ENCODE measurements at places on chromosomes 7 and 10.

GRCh38 chr10:103983367-103983911, 16.5 kb downstream of the SLK start:
- no peak for DNase-seq

DNA sequence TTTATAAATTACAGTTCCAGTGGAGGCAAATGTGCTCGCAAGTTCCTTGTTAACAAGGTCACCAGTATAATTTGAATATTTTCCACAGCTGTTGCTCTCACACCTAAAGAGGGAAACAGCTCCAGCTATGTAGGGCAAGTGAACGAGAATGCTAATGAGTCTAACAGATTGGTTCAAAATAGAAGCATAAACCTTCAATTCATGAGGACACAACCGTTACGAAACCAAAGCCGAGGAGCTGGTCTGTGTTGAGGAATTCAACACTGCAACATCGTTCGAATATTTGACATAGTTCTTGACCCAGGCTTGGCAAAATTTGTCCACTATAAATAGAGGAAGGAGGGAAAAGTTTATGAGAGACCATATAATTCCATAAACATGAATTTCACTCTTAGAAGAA, 161.3 kb downstream of the KLF6 start:
- DNase-seq: peak; percentile 95

DNA sequence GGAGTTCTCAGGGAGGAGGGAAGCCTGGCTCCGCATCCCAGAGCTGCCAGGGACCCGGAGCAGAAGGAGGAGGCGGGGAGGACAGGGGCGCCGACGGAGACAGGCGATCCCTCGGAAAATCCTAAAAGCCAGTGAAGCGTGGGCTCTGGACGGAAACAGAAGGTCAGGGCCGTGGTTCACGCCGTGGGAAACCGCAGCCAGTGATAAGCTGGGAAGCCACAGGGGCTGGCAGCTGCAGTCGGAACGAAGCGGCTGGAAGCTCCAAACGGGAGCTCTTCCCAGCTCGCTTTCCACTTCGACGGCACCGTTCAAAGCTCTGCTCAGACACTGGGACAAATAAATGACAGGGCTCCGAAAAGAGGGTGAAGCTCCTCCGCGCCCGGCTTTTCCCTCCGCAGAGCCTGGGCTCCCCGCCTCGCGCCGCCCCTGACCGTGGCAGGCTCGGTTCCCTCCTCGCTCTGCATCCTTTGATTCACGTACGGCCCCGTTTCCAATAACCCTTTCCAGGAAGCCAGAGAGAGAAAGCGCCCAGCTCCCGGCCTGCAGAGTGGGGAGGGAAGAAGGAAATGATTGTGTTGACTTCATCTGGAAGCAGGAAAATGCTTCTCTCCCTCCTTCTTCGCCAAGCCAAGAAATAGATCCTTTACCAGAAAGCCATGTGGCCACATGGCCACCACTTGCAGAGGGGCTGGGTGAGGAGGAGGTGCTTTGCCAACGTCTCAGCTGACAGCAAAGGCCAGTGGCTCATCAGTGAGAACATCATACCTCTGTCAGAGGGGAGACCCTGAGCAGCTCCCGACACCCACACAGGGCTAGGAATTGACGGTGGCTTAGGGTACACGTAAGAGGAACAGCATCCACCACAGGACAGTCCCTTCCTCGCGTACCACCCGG, 57.4 kb downstream of the ADRB1 start:
- DNase-seq: peak; percentile 58

DNA sequence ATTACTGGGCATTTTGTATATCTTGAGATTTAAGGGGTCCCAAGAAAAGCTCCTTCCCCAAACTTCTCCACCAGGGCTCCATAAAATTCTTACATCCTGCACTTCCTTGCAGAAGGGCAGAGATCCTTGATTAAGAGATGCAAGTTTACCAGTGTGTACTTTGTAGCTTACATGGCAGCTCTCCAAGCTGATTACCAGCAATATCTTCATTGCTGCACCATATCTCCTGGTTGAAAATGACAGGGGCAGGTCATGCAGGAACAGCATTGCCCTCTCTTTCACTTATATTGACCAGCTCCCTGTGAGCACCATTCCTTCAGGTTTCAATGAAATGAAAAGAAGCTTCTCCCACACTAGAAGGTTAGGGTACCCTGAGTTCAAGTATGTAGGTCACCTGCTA, 184.6 kb upstream of the PHYHIPL start:
- no peak for DNase-seq

DNA sequence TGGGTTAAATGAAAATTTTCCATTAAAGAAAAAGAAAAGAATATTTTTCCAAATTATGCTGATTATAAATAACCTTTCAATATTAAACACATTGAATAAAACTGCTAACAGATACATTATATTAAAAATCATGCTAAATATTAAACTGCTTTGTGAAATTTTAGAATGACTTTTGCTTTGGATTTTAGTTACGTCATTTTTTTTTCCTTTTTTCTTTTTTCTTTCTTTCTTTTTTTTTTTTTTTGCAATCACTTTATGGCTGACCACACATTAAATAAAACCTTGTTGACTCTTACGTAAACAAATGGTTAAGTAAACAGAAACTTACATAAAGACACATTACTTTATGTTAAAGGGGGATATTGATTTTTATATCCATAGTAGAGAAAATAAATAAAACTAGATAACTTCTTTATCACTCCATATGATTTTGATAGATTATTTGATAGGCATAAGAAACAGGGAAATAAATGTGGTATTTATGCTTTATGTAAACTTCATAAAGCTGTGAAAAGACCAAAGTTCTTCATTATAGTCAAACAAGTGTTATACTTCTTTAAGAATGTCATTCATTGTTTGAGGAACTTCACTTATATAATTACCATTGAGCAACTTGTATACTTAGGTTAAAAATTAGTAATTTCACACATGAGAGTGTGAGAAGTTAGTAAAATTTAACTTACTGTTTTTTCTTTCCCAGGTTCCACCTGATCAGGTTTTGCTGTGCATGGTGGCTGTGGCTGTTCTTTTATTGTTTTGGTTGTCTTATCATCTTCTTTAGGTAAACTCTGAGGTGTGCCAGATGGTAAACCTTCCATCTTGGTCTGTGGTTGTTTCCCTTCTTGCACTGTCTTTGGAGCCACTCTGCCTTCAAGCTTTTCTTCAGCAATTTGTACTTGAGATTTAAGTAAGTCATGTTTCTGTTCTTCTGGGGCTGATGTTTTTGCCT, 197.3 kb downstream of the PCLO start:
- no peak for DNase-seq

DNA sequence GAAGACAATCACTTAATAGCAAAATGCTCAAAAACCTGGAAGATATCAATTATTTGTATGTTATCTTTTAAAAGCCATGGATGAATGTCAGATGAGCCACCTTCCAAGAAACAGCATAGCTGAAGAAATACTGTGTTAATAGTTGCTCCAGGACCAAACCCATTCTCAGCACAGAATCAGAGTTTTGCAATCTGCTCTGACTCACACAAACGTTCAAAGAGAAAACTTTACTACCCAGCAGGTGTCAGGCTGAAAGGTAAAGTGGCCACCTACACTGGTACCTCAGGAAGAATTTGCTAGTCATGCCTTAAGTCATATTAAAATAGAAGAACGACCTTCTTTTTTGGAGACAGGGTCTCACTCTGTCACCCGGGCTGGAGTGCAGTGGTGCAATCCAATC, 526.5 kb downstream of the PARD3 start:
- peak; percentile 70 for DNase-seq

GRCh38 chr10:32461203-32461602, 15.3 kb downstream of the CCDC7 start:
- no peak for DNase-seq

GRCh38 chr10:69506487-69506833, 55.2 kb downstream of the TSPAN15 start:
- no peak for DNase-seq

DNA sequence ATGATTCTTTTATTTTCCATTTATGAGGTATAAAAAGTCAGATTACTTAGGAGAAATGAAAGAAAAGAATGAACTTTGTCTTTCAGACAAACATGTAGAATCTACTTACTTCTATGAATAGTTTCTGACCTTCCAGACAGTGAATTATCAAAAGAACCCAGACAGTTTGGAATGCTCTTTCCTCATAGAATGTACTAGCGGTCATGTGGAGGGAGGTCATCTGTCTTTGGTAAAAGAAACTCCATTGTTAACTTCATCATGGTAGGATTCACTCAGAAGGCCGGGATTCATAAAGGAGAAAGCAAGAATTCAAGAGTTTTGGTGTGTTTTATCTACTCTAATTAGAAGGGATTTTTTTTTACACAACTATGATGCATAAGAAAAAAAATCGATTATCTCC, 144.8 kb upstream of the ZNF804B start:
- DNase-seq: no peak

DNA sequence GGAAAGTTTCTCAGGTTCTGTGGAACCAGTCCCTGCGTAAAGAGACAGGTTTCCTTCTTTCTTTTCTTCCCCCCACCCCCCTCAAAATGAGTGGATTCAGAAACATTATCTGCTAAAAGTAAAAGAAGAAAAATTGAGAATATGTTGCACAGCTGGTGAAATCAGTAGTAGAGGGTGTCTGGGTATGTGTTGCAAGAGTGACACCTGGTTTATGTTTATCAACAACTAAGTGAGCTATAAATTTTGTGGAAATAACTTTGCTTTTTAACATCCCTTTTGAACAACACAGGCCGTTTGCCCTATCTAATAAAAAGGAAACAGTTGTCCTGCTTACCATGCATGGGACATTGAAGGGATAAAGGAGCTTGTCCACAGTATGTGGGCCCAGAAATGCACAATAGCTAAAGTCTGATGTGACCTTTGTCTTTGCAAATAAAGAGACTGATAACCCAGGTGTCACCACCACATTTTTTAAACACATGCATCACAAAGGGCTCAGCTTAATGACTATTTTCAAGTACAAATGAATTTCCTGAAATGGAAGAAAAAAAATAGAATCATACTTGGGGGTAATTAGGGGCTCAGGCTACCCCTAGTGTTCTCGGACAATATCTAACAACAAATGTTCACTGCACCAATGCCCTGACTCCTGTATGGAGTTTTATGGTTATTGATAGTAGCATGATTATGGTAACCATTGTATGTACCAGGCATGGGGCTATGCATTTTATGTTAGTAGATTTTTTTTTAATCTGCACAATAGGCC, 221.7 kb upstream of the TCF7L2 start:
- no peak for DNase-seq

- DNase-seq: no peak
Measured at GRCh38 chr10:110444004-110444337, 53.7 kb upstream of the DUSP5 start.

DNA sequence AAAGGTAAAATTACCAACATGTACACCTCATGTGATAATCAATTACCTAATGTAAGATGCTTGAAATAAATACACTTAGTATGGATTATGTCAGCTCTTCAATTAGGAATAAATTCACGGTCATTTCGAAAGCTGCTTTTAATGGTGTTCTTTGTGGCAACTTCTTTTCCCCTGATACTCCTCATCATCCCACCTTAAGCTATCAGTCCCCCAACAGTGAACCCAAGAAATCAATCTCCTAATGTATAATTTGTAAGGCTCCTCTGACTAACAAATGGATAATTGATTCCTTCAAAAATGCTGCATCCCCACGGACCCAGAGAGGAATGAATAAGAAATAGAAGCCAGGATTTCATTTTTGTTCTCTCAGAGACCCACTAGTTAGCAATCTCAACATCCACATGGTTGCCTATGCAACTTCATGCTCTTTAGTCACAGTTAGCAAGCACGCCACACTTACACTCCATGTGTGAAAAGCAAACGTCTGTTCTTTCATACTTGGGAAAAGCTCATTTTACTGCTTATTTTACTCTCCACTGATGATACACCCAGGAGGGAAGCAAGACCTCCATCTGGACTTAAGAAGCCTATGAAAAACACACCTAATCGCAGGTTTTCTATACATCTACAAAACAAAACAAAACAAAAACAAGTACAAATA, 70.1 kb downstream of the VPS41 start:
- DNase-seq: no peak

- DNase-seq: no peak
Measured at GRCh38 chr7:36806891-36807290, 82.6 kb upstream of the AOAH start.

DNA sequence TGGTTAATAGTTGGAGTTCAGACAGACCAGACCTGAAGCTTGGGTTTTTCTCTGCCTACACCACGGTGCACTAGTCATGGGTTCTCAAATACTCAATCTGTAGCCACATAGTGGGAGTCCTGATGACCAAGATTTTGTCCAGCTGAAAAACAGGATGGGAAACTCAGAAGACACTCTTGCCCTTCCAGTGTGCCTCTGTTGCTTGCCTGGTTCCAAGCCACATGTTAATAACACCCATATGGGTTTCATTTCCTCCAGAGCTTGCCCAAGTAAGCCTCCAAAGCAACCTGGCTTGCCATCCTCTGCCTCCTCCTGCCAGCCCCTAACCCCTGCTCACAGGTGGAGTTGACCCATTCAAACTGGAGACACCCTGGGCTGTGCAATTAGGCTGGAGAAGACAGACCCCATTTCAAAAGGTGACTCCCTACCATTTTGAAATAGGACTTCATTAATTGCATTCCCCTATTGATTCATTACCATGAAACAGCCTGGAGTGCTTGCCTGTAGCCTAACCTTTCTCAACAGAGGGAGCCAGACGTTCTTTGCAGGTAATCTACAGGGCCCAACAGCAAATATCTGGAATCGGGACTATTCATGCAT, 108.0 kb upstream of the HABP2 start:
- no peak for DNase-seq

- DNase-seq: no peak
Measured at GRCh38 chr10:59878915-59879314, 27.4 kb downstream of the CCDC6 start.

DNA sequence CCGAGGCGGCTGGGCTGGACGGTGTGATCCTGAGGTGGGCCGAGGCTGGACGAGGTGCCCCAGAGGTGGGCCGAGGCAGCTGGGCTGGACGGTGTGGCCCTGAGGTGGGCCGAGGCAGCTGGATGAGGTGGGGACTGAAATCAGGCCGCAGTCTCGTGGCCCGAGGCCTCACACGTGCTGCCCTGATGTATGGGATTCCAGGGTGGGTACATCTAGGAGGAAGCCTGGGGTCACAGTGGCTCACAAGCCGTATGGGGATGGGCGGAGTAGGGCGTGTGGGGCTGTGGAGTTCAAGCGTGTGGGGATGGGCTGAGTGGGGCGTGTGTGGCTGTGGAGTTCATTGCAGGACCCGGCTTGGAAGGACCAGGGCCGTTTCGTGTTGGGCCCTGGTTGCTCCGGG, 12.5 kb upstream of the NKX6-2 start:
- no peak for DNase-seq

DNA sequence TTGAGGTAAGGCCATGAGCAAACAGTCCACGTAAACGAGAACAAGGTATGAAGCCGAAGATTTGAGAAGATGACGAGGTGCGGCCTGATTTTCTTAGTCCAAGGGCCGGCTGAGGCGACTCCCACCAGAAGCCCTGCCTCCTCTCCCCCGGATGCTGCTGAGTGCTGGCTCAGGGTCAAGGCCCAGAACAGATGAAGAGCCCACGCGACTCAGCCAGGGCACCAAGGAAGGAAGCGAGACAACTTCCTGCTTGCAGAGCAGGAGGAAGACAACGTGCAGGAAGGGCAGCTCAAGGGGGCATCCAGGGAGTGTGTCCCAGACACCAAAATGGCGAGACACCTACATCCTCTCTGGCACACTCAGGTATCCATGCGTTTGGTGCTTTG, 99.5 kb downstream of the CYTH3 start:
- DNase-seq: no peak

- no peak for DNase-seq
Measured at GRCh38 chr10:8048281-8049008, 6.0 kb upstream of the GATA3 start.
